T-helper 1 cell treated with Interleukin-12 subunit alpha and Interleukin-12 subunit beta and Interleukin-4 antibody, amounts not matched to agents 30 ng/mL and 1 ng/mL, for 36 hours (primary cell): ENCODE measurements at places on chromosomes 12 and 14. TPM values are rescaled to one million over a fixed set of nuclear protein-coding genes. Genes with fewer than 3 reads are reported as not detected.

The MUCL1 gene
- not detected in 2 replicates for total RNA-seq

The SLC25A21 gene
- total RNA-seq, result not detected in 2 replicates

The TRHDE gene
- not detected in 2 replicates for total RNA-seq

The TAS2R50 gene
- total RNA-seq, result 1.8 TPM in 2 replicates

The OTOGL gene
- not detected in 2 replicates for total RNA-seq

The TBK1 gene
- 37.5 and 40.5 TPM in 2 replicates for total RNA-seq

The LRRC10 gene
- not detected in 2 replicates for total RNA-seq

The MLXIP gene
- 57.6 and 59.2 TPM in 2 replicates for total RNA-seq
